ENCODE measurements at places on chromosomes 2 and 18.

- DNase-seq: no peak
Observed at GRCh38 chr18:8279781-8280330, 329.4 kb upstream of the RAB12 start.

DNA sequence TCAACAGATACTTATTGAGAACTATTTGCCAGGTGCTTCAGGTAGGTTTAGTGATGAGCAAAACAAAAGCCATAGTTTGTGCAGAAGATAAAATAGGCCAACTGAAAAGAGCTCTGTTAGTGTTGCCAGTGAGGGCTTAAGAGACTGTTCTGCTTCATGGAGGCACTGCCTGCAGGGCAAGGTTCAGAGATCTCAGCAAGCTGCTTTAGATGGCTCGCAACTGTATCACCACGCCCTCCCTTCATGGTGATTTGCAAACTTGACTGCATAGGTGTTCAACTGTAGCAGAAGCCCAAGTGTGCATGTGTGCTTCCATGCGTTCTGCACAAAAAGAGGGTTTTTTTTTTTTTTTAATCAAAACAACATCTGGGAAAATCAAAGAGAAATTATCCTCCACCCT, 84.5 kb downstream of the RAPH1 start:
- no peak for DNase-seq

- DNase-seq: no peak
Observed at GRCh38 chr18:48853588-48853987, 97.2 kb downstream of the SMAD7 start.

DNA sequence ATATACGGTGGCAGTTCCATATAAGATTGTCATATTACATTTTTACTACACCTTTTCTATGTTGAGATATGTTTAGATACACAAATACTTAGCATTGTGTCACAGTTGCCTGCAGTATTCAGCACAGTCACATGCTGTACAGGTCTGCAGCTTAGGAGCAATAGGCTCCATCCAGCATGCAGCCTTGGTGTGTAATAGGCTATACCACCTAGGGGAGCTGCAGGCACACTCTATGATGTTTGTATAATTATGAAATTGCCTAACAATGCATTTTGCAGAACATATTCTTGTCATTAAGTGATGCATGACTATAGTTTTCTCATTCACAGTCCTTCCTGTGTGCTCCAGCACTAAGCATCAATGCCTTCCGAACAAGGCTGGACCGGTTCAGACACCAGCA, 133.4 kb downstream of the NDUFA10 start:
- no peak for DNase-seq

DNA sequence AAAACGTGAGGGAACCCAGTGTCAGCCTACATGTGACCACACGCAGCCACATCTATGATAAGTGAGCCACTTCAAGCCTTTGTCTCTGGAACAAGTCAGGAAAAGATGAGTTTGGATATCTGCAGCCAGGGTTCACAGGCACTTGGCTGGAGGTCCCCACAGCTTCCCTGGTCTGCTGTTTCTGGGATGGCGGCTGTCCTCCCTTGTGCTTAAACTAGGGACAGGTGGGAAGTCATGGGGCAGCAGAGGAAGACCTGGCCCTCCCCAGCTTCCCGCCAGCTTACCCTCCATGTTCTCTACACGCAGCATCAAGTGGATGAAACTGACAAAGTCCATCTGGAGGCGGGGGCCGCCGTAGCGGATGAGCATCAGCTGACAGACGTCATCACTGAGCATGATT, 38.5 kb upstream of the GALNT14 start:
- no peak for DNase-seq

GRCh38 chr18:71371951-71372605, 1083.2 kb downstream of the SOCS6 start:
- no peak for DNase-seq

- no peak for DNase-seq
Observed at GRCh38 chr18:7902399-7902839, 335.3 kb downstream of the PTPRM start.

DNA sequence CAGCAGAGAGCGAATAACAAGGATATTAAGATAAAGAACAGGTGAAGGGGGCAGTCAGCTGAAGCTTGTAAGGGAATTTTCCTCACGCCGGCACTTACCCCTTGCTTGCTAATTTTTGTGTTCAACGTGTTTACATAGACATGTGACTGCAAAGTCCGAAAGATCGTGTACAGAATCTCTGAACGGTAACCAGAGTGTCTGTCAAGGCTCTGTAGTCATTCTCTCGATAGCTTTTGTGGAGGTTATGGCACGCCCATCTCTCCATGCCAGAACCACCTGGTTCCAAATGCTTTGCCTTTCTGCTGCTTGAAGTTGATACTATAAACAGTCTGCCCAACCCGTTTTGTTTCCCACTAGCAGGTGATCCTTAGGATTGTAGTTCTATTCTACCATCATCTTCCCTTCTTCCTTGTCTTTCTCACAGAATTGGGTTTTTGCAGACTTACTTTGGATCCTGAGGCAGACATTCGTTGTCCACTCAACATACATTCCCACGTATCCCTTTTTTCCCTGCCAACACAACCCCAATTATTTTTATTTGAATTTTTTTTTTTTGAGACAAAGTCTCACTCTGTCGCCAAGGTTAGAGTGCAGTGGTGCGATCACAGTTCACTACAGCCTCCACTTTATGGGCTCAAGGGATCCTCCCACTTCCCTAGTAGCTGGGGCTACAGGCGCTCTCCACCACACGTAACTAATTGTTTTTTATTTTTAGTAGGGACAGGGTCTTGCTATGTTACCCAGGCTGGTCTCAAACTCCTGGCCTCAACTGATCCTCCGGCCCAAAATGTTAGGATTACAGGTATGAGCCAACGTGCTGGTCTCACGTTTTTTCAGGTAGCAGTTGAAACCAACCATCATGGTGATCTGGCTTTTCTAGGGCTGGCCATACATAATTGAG, 1.3 kb upstream of the USP34 start:
- DNase-seq: no peak

- DNase-seq: no peak
Observed at GRCh38 chr2:189982780-189983394, 79.6 kb downstream of the MSTN start.

DNA sequence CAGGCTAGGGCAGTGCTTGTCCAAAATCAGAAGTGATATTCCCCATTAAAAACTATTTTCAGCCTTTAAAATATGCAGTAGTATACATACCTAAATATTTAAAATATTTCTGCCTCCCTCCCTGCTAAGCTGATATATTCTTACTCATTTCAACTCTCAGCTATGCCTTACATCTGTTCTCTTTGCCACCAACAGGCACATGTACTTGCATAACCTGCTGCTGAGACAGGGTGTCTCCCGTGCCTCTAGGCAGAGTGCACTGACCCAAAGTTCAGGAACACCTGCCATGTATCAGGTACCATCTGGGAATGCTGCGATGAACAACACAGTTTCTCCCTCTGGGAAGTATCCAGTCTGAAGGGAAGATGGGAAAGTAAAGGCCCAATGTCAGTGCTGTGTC, 91.7 kb downstream of the STK39 start:
- DNase-seq: no peak

- no peak for DNase-seq
Observed at GRCh38 chr18:47545613-47546012, 294.2 kb upstream of the SKOR2 start.

GRCh38 chr2:127095784-127096183, 11.2 kb downstream of the BIN1 start:
- DNase-seq: no peak

- DNase-seq: no peak
Observed at GRCh38 chr2:133972786-133973185, 281.1 kb upstream of the MGAT5 start.

DNA sequence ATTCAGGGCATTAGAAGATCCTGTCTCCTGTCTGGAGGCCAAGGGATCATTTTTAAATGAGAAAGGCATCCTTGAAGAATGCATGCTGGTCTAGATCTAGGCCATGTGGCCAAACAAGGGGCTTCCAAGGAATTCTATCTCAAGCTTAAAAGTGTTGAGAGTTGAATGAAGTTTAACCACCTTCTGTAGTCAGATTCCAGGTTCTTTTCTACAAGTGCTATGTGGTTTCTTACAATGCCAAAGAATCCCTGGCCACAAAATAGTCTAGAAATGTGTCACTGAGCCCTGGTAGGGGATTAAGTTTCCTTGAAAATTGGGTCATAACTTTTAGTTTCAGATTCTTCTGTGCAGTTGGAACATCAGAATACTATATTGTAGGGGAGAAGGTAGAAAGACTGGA, 640.7 kb upstream of the ACVR2A start:
- DNase-seq: no peak

GRCh38 chr2:180591947-180592346, 388.5 kb upstream of the UBE2E3 start:
- DNase-seq: no peak

DNA sequence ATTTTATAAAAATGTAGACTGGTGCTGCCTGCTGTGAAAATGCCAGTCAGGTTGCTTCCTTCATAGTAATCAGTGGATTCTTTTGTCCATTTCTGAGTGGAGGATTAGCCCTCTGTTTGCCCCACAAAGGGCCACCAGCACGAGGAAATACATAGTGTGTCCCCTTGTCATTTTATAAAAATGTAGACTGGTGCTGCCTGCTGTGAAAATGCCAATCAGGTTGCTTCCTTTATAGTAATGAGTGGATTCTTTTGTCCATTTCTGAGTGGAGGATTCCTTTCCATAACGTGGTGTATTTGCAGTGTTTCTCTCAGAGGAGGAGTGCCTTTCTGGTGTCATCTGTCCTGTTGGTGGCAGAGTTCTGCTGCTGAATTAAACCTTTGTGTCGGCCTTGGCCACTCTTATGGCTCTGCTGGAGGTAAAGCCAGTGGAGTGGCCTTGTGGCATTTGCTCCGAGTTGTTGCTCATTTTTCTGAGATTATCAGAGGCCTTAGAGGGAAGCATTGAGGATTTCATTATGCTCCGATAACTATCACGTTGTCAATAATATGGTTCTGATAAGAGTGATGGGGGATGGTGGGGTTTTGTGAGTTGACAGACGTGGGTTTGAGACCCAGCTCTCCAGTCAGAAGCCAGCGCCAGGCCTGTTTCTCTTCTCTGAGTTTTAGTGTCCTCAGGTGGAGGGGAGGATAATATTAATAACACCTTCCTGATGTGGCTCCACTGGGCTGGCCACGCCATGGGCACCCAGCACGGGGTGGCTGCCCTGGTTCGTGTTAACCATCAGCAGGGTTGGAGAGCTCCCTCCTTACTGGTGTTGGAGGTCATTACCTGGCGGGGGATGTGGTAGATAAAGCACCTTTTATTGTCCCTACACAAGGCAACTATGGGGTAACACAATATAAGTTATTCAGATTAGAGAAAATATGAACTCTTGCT, 96.6 kb downstream of the NEDD4L start:
- DNase-seq: no peak

DNA sequence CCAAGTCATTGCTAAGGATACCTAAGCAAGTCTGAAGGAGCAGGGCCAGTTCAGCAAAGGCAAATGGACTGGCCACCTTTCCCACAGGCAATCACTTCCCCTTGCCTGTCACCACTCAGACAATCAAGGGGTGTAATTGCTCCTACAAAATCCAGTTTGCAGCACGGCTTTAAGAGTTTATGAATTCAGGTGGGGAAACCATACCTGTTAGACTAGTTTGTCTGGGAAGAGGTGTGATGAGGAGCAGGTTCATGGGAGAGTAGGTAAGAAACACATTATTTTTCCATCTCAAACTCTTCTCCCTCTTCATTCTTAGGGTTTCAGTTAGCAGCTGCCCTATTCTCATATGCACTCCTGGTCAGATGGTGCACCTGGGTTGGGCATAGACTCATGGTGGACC, 102.5 kb downstream of the EVA1A start:
- no peak for DNase-seq

- no peak for DNase-seq
Observed at GRCh38 chr2:29808321-29808720, 113.1 kb downstream of the ALK start.

GRCh38 chr2:168348076-168348475, 100.7 kb upstream of the STK39 start:
- DNase-seq: no peak

- DNase-seq: no peak
Observed at GRCh38 chr18:11008505-11008904, 140.9 kb downstream of the PIEZO2 start.

GRCh38 chr18:11368020-11368419, 218.7 kb upstream of the PIEZO2 start:
- DNase-seq: no peak

DNA sequence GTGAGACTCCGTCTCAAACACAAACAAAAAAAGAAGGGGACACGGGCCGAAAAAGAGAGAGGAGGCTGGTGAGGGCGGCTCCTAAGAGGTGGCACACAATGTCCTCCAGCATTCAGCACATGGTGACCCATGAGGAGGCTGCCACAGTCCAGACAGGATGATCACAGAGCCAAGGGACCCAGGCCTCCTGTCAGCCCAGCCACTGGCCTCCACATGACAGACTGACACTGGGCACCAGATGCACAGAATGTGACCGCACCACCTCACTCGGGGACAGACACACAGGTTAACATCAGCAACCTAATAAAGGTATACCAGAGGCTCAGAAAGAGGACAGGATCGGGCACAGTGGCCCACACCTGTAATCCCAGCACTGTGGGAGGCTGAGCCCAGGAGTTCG, 21.0 kb downstream of the PASK start:
- no peak for DNase-seq

DNA sequence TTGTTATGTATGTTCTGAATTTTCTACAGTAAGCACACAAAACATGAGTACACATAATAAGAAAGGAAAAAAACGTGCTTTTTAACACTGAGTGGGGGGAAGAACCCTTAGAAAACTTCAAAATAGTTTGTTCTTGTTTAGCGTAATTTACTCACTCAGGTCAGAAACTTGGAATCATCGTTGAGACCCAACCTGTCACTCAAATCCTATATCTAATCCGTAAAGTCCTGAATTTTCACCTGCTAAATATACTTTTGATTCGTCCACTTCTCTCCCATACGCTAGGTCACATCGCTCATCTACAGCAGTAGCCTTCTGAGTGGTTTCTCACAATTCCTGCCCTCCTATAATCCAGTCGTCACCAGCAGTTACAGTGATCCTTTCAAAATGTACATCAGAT, 767 bp downstream of the TPRKB start:
- no peak for DNase-seq

DNA sequence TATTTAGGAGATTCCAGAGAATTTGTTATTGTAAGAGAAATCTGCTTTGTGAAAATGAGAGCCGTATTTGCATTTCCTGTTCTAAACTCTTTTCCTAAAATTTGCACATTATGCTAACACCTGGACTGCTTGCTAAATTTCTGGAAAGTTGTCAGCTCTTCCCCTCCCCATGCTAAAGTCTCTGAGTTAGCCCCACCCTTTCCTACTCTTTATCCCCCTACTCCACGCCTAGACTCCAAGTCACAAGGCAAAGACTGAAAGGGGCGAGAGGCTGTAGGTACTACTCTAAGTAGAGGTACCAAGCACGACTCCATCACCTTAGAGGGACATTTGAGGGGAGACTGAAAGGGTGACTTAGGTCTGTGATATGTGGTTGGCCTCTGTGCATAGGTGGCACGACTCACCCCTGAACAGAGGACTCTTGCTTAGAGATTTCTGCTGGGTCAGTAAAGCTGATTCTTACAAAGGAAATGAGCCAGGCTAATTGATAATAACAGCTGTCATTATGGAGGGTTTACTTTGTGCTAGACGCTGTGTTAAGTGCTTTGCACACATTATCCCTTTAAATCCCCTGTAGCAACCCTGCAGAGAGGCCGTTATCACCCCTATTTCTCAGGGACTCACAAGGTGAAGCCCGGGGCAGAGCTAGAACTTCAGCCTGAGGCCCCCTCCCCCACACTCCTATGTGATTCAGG, 373.5 kb downstream of the EN1 start:
- DNase-seq: no peak

Data from stimulated activated CD4-positive, alpha-beta T cell treated with anti-CD3 and anti-CD28 coated beads, Interleukin-1b, Interleukin-23, amount 100 ng/mL, for 24 hours (primary cell).